Hepatic stellate cell (primary cell): ENCODE measurements at places on chromosomes 6 and 20.

DNA sequence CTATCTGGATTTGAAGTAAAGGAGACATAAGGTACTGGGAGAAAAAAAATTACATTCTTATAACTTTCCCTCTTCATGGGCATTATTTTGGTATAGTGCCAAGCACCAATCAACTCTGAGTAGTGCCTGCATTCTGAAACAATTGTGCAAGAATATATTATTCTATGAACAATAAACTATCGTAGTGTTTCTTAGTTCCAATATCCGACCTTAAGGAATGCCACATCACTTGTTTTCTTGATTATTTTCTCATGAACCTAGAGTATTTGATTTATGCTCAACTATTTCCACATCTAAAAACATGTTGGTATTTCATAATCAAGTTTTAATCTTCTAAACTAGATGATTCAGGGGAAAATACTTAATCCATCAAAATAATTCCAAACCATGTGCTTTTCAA is 294.4 kb upstream of the TBX18 start:
- no peak for DNase-seq

GRCh38 chr20:37413379-37413778 is 67.4 kb downstream of the SRC start:
- DNase-seq: no peak

- DNase-seq: no peak
These were observed 799 bp upstream of the ME1 start for GRCh38 chr6:83431545-83432155.

- DNase-seq: peak; percentile 77
These were observed 87.7 kb downstream of the TMEM242 start for GRCh38 chr6:157235600-157236039.

- DNase-seq: no peak
These were observed 27.2 kb downstream of the L3MBTL3 start for GRCh38 chr6:130045622-130046021.

DNA sequence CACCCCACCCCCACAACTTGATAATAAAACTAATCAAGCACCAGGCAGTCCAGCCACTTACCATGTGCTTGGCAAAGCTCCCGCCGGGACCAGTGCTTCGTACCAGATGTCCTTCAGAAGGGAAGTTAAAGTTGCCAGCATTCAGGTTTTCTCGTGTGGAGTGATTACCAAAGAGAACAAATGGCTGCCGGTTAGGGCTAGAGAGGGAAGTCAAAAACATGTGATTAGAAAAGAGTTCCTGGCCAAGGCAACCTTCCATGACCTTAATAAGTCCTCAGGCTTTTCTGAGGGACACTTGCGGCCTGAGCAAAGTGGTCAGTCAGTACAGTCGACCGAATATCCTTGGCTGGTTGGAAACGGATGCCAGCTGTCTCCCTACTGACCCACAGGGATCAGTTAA is 67.0 kb downstream of the DNAAF9 start:
- no peak for DNase-seq

DNA sequence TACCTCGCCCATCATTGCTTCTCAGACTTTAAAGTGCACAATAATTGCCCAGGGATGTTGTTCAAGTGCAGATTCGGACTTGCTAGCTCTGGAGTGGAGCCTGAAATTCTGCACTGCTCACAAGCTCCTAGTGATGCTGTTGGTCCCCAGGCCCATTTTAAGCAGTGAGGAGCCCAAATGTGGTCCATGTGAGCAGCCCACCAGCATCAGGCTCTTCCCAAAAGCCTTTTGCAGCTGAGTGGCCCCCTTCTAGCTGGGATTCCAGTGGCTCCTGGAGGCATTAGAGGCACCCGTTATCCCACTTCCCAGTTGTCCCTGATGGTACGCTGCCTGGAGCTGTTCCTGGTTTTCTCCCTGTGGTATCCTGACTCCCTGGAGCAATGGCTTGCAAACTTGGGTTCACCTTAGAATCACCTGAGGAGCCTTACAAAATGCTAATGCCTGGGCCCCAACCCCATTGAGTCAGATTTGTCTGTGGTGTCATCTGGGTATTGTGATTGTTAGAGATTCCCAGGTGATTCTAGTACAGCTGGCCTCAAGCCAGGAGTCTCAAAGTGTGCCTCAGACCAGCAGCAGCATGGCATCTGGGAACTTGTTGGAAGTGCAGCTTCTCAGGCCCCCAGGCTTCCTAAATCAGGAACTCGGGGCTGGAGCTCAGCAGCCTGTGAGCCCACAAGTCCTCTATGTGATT is 186.9 kb upstream of the SLC24A3 start:
- DNase-seq: no peak

- DNase-seq: no peak
These were observed 100.3 kb downstream of the ZNF217 start for GRCh38 chr20:53493311-53493857.
